DND-41 (cell line): ENCODE measurements at places on chromosomes 6 and 20.

- DNase-seq, result no peak
These were observed 12.9 kb downstream of the VEGFA start for GRCh38 chr6:43782764-43783513.

GRCh38 chr20:51535674-51536073 is 6.8 kb downstream of the NFATC2 start:
- DNase-seq, result no peak

- peak; percentile 29 for DNase-seq
These were observed 271.5 kb downstream of the FOXA2 start for GRCh38 chr20:22312744-22313346.

GRCh38 chr20:19886661-19887288 is 128.7 kb downstream of the RIN2 start:
- no peak for DNase-seq

DNA sequence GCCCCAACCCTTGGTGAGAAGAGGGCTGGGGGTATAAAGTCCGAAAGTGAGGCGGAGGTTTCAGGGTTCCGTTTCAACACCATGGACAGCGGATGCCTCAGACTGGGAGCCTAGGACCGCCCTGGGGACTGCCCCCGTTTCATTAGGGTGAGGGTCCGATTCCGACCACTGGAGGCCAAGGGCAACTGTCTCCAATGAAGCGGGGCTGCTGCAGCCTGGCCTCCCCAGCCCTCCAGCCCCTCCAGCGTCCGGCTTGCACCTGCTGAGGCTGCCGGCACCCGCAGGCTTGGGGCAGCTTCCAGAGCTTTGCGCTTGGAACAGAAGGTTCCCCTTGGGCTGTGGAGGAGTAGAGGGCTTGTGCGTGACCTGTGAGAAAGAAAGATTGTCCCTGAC is 39.9 kb downstream of the YTHDF1 start:
- DNase-seq, result no peak

DNA sequence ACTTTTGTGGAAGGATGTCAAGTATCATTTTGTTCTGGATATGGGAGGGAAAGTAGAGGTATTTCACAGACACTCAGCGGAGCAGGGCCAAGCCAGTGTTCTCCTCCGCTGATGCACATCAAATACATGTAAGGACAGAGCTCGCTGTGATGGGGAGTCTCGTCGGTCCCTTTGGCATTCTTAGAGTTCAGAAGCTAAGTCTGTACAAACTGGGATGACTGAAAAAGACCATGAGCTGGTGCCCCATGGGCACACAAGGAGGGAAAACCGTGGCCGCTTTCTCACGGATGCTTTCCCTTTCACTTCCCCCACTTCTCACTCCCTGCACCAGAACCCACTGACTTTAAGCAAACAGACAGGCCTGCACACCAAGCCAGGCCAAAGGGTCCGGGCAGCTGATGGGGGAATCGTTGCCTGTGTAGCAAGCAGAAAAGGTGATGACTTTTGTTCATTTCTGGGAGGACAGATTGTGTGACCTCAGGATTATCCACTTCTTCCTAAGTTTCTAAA is 27.7 kb upstream of the MPC1 start:
- no peak for DNase-seq

DNA sequence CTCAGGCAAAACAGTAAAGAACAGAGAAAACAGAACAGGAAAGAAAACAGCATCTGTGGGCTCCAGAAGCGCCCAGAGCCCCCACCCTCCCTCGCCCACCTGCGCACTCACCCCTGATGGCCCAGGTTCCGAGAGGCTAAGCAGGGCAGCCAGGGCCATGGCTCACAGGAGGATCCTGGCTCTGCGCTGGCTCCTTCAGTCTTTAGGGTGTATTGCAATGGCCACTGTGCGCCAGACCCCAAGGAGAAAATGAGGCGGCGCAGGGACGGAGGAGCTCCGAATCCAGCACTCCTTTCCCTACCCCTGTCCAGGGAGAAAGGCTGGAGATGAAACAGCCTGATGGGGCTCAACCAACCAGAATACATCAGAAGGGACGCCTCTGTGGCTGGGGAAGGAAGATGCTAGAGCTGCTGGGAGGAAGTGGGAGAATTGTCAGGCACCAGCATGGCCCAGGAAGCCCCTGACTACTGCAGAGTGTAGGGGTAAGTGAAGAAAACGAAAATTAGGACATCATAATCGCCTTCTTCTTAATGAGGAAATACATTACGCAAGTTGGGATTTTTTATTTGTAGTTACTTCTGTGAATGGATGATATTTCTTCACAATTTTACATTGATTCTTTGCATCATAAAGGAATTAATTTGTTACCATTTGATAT is 49.0 kb downstream of the COL11A2 start:
- no peak for DNase-seq

GRCh38 chr6:108312605-108313004 is 17.8 kb downstream of the AFG1L start:
- no peak for DNase-seq
